Stimulated activated CD4-positive, alpha-beta T cell treated with anti-CD3 and anti-CD28 coated beads, Interleukin-1b, Interleukin-23, amount 100 ng/mL, for 48 hours (primary cell): ENCODE measurements at places on chromosomes 7 and 10.

DNA sequence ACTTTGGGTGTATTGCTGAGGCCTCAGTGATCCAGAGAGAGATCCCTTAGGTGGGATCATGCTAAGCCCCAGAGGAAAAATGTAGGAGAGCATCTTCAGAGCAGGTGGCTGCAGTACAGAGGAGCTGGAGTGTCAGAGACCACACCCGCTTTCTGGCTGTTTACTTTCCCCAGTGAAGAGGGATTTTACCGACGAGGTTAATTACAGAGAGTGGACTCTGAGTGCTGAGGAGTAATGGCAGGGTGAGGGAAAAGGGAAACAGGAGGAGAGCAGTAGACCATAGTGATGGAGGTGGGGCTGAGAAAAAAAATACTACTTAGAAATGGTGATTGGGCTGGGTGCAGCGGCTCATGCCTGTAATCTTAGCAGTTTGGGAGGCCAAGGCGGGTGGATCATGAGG, 43.3 kb upstream of the HBP1 start:
- no peak for DNase-seq

DNA sequence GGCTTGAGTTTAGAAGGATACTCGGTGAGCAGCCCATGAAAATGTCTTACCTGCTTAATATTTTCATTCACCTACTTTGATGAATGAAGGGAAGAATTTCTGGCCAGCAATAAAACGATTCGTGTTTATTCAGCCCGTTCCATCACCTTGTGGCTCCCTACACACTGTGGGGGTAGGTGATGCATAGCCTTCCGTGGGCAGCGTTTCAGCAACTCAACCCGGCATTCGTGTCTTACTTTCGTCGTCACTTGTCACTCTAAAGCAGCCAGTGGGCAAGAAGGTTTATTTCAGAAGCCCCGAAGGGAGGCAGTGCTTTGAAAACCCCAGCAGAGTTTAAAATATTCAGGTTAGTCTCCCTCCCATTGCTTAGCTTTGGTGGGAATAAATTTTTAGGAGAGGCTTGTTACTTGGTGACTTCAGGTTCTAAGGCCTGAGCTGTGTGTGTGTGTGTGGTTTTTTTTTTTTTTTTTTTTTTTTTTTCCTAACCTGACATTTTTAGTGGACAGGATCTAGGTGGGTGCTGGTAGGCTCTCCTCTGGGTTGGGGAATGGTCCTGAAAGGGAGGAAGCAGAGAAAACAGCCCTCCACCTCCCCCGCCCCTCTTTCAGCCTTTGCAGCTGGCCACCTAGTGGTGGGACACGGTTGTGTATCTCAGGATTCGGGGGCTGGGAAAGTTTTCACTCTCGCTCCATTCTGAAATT, 1.8 kb downstream of the GRK5 start:
- DNase-seq = peak; percentile 74

DNA sequence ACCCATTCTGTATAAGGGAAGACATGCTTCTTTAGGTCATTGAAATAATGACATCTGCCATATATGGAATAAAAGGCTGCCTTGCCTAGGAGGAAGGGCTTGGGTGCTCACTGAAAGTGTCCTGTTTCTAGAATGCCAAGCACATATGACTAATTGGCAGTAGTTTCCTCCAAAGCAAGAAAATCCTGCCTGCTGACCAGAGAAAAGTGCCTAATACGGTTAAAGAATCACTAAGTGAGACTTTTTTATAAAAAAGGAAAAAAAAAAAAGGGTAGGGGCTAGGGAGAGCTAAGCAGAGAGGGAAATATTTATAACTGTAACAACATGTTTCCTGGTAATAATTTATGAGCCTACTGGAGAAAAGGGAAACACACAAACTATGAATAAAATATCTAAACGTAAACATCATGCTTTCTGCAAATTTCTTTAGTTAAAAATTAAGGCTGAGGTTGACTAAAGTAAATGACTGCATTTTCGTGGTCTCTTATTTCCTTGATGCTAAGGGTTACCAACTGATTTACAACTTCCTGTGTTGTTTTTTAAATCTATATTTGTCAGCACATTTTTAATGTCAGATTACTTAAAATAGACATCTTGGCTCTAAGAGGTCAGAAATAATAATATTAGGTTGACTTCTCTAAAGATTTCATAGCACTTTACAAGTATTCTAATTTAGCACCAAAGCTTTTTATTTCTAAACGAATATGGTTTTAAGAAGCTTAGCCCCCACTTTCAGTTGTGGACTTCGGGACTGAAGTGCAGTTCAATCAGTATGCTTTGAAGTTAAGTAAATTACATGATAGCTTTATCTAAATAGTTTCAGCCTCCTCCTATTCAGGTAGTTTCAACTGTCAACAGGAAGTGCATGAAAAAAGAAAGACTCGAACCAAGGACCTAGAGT, 89.6 kb downstream of the CABCOCO1 start:
- DNase-seq = no peak

- DNase-seq = no peak
Measured at GRCh38 chr7:97639036-97639435, 92.8 kb upstream of the TAC1 start.

DNA sequence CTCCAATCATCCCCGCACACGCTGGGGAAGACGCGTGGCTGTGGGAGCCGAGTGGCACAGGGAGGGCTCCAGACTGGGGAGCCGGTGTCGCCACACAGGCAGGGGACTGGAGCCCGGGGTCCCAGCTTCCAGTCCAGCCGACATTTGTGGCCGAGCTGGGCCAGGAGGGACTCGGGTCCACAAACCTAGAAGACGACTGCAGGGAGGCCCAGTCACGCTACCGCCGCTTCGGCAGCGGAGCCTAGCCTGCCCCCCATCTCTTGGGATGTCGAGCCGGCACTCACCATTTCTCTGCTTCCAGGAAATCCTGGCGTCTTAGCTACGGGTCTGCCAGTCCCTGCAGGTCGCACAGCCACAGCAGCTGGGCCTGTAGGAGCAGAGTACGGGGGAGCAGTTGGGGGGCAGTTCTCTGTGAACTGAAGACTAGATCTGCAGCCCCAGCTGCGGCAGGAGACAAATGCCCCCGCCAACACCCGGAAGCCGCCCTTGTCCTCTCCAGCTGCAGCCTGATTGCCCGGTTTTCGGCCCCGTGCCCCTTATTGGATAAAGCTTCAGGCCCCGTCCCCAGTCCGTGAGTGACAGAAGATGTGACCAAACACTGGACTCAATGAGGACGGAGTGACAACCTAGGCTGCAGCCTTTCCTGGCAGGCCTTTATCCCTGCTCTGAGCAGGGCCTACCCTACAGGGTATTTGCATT, 270.7 kb downstream of the ZNF33B start:
- DNase-seq = peak; percentile 24

DNA sequence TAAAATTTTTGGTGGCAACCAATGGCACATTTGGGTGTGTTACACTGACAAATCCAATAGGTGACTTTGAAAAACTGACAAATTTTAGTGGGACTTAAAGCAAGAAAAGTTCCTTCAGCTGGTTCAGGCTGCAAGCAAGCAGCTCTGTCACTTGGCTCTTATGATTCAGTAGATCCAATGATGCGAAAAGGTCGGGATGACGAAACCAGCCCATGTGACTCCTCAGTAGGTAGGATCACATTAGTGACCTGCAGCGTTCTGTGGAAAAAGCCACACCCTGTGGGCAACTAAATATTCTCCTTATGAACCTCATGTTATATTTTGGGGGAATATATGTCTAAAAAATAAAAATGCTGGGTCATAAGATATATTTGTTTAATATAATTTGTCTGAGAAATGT, 13.3 kb upstream of the TSGA13 start:
- DNase-seq = no peak

GRCh38 chr7:57205000-57205399, 72.8 kb upstream of the ZNF479 start:
- DNase-seq = no peak

DNA sequence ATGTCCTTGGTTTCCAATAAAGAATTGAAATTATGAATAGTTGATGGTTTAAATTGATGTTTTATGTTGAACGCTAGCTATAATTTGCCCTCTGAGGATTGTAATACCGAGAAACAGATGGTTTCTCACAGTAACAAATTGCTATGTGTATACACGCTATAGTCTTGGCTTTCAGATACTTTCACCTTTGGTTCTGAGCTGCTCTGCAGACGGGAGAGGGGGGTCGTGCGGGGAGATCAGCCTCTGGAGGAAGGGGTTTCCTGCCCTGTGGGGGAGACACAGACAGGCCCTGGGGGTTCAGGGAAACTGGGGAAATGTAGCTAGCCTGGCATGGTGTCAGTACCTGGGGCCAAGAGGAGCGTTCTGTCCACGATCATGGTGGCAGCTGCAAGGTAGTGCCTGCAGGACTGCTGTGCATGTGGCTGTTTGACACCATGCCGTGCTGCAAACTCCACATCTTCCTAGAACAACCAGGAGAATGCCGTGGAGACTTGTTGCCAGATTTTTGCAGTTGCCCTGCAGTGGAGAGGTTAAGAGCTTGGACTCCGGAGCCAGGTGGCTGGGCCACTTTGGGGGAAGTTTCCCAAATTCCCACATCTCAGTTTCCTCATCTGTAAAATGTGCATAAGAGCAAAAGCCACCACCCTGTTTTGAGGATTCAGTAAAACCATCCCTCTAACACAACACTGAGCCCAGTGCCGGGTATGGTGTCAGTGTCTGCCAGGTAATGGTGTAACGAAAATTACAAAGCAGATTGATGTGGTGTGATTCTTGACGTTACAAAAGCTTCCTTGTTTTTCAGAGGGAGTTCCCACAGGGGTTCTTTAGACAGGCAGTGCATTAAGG, 167.9 kb downstream of the CUX1 start:
- no peak for DNase-seq

GRCh38 chr7:17155529-17155928, 142.9 kb upstream of the AHR start:
- DNase-seq = no peak

DNA sequence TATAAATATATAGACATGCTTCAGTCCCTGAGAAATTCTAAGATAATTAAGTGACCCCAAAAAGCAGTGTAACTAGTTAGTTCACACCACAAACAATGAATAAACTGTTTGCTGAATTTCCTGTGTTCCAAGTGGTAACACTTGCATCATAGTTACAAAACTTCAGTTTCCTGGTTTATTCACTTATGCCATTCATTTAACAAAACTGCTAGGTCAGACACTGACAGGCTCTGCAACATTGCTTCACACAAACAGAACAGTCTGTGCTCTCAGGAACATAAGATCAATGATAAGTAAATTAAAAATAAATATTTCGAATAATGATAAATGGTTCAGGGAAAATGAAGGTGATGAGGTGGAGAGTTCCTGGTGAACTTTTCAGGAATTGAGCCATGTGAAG, 133.3 kb upstream of the NAMPT start:
- DNase-seq = no peak
